ENCODE measurements at places on chromosomes 5 and 9. TPM values are rescaled to one million over a fixed set of nuclear protein-coding genes. Genes with fewer than 3 reads are reported as not detected.

Gene NEUROG1
- not detected for total RNA-seq

Gene CYLC2
- total RNA-seq: not detected

Gene BTNL9
- 105 TPM for total RNA-seq

Gene SMC2
- total RNA-seq: 2.4 TPM

Gene CTXN3
- total RNA-seq: not detected

Gene CAVIN4
- not detected for total RNA-seq

Gene SLC45A2
- total RNA-seq: not detected

Gene SHOC1
- total RNA-seq: not detected

Gene PRR16
- 28.7 TPM for total RNA-seq

Gene S100Z
- not detected for total RNA-seq

Gene PCDHA10
- 2.0 TPM for total RNA-seq

Gene PAPPA
- 6.0 TPM for total RNA-seq

Gene IL4
- total RNA-seq: not detected

Gene PCDHB13
- total RNA-seq: 6.7 TPM

Gene MSH3
- 8.7 TPM for total RNA-seq

Gene COL5A1
- 99.6 TPM for total RNA-seq

Gene CCDC192
- total RNA-seq: not detected

Gene SLC6A18
- not detected for total RNA-seq

Gene TOMM5
- total RNA-seq: 64.5 TPM

Gene FST
- total RNA-seq: 0.21 TPM

Gene SLC34A1
- not detected for total RNA-seq

Gene NDFIP1
- 310 TPM for total RNA-seq

Gene IDNK
- not detected for total RNA-seq

Gene FBXL7
- total RNA-seq: 30.4 TPM

Gene ADCY2
- total RNA-seq: 0.11 TPM

Gene TSLP
- total RNA-seq: not detected

Gene MAMDC2
- 3.4 TPM for total RNA-seq

Gene NFIB
- 99.9 TPM for total RNA-seq

Gene SH3GL2
- total RNA-seq: not detected

Gene TMEM215
- total RNA-seq: 0.75 TPM

Gene TXNDC8
- not detected for total RNA-seq

Gene HMCN2
- 7.5 TPM for total RNA-seq

Gene IL3
- not detected for total RNA-seq

Gene NOXA1
- 6.9 TPM for total RNA-seq

Gene ARL14EPL
- total RNA-seq: not detected

Gene TEX48
- total RNA-seq: not detected

Gene MTRR
- 15.0 TPM for total RNA-seq

Gene ADAMTS16
- 1.6 TPM for total RNA-seq

Gene PCA3
- total RNA-seq: not detected

Gene SLC4A9
- not detected for total RNA-seq

Gene HNRNPH1
- total RNA-seq: 206 TPM

Gene LVRN
- total RNA-seq: 4.2 TPM

Gene MAT2B
- 21.8 TPM for total RNA-seq

Gene CCNO
- total RNA-seq: 43.2 TPM

Measured in ascending aorta (tissue), 2 donors.